ENCODE measurements at places on chromosomes 2 and 18.

DNA sequence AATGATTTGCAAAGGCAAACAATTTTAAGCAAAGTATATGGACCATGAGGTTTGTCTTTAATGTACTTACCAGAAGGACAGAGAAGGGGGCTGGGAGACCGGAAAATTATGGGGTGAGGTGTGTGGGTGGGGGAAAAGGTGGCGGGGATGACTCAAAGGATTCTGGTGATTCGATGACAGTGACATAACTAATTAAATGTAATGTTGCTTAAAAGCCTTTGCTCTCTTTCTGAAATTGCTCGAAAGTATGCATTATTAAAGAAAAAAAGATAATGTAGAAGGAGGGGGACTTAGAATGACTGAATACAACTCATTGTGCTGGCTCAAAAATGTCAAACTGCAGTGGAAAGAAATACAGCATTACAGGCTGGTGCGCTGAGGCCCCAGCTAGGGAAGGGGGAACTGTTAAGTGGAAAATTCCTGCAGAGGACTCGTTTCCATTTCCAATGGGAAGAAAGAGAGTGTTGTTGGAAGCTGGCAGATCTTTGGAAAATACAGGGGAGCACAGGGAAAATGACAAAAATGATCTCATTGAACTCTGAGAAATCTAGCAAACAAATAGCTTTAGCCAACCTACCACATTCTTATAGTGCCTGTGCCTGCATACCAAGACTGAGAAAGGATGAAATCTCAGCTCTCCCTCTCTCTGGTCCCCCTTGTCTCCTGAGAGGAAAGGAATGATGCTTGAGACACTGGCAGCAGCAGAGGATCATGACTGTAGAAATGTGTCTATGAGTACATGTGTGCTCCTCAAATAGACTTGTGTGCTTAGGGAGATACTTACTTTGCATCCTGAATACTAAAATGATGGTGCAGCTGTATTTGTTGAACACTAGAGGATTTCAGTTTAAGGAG is 632.4 kb downstream of the NYAP2 start:
- no peak for DNase-seq

DNA sequence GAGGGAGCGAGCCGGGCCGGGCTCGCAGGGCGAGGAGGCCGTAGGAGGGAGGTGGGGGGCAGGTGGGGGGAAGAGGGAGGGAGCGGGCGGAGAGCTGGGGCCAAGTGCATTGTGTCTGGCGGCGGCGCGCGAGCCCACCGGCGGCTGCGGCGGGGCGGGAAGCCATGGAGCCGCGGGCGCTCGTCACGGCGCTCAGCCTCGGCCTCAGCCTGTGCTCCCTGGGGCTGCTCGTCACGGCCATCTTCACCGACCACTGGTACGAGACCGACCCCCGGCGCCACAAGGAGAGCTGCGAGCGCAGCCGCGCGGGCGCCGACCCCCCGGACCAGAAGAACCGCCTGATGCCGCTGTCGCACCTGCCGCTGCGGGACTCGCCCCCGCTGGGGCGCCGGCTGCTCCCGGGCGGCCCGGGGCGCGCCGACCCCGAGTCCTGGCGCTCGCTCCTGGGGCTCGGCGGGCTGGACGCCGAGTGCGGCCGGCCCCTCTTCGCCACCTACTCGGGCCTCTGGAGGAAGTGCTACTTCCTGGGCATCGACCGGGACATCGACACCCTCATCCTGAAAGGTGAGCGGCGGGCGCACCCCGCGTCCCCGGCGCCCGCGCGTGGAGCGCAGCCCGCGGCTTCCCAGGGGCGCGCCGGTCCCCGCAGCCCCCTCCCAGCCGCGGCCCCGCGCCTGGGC is at the start of gene TMEM178A:
TSS of gene TMEM178A (plus strand) at position 107 of the 680 bp plus-strand sequence. CDS start at position 165, 58 bp downstream.
- no peak for DNase-seq

GRCh38 chr2:80852808-80853139 is 548.2 kb upstream of the LRRTM1 start:
- DNase-seq, result no peak

DNA sequence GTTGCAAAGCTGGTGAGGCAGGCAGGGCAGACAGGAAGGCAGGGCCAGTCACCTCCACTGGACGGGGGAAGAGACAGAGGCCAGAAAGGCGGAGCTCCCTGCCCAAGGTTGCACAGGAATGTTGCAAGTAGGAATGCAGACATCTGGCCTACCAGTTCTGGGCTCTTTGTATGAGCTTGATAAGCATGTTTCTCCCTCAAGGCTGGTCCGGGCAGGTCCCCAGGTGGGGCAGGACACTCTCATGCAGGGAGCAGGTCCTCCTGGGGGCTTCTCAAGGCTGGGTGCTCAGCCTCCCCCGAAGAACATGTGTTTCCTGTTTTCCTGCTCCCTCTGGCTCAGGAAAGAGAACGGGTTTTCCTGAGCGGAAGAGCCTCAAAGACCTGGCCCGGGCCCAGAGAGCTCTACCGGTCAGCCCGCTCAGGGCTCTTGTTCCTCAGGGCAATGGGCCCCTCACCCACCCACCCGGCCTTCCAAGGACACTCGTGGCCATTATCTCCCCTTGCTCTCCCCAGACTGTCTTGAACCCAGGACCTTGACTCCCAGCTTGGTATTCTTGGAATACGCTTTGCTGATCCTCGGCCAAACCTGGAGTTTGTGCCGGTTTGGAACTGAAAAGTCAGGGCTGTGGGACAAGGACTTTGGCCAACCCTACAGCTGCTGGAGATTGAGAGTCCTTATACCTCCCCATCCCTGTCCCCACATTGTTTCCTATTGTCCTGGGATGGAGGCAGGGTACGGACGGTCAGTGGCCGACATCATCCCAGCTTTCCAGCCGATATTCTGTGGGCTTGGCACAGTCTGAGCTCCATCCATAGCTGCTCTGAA is 87.7 kb upstream of the HAAO start:
- no peak for DNase-seq

- DNase-seq, result no peak
These were observed 257.9 kb downstream of the OSR1 start for GRCh38 chr2:19100570-19100969.

DNA sequence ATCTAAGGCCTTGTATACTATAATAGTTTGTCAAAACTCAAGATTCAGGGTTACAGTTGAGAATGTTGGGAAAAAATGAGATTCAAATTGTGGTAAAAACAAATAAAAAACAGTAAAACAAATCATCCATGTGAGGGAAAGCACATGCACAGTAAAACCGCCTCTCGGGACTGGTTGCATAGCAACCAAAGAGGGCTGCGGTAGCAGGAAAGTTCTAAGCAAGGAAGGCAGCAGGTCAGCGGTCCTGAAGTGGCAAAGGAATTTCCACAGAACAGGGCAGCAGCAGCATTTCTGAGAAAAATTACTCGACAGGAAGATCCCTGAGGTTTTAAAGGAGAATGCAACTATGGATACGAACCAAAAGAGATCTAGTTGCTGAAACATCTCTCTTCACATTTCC is 93.7 kb downstream of the DYNAP start:
- no peak for DNase-seq
